Left lung (tissue), 14 donors: ENCODE measurements at places on chromosomes 3 and 15.

DNA sequence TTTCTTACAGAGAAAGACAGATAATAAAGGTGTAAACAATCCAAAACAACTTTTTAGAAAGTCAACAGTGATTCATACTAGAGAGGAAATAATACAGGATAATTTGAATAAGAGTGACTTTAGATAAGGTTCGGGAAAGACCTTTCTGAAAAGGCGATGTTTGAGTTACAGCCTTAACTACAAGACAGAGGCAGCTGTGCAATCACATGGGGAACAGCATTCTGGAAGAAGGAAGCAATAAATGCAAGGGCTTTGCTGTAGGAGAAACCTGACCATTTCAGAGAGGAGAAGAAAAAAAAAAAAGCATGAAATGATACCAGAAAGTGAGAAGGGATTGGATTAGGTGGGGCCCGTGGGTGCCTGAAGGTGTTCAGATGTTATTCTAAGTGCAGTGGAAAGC, 200.6 kb upstream of the ATP11B start:
- H3K4me3 ChIP-seq = no peak overlapping the region
- H3K36me3 ChIP-seq = no peaks in the 10 kb centered on the region
- DNase-seq = no peak
- no peak overlapping the region for H3K27ac ChIP-seq
- no peaks in the 10 kb centered on the region for H3K27me3 ChIP-seq

- no peaks in the 10 kb centered on the region for H3K4me1 ChIP-seq
- DNase-seq = no peak
- no peaks in the 10 kb centered on the region for H3K36me3 ChIP-seq
- no peaks in the 10 kb centered on the region for H3K27me3 ChIP-seq
- H3K4me3 ChIP-seq = no peak overlapping the region
Observed at GRCh38 chr3:134693226-134693625, 42.4 kb upstream of the KY start.

DNA sequence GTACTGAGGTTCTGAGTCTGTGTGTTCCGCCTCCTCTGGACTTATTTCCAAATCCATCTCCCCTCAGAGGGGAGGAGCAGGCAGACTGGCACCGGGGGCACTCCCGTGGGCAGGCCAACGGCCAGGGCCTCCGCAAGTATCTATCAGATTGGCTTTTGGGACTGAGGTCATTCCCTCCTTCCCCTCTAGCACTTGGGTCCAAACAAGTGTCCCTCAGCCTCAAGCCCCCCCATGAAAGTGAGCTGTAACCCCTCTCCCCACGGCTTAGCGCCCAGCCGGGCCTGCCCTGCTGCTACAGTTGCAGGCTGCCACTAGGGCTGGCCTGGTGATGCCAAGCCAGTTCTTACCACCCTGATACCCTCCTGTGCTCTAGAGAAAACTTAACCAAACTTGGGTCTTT, 17.4 kb downstream of the ITGA11 start:
- no peaks in the 10 kb centered on the region for H3K4me1 ChIP-seq
- no peak overlapping the region for H3K4me3 ChIP-seq
- DNase-seq = no peak
- no peak overlapping the region for H3K27ac ChIP-seq
- H3K36me3 ChIP-seq = no peaks in the 10 kb centered on the region

- H3K36me3 ChIP-seq = no peaks in the 10 kb centered on the region
- peak overlapping the region; percentile 76 for H3K27ac ChIP-seq
- H3K4me3 ChIP-seq = no peak overlapping the region
- H3K27me3 ChIP-seq = no peaks in the 10 kb centered on the region
Observed at GRCh38 chr15:67024314-67024997, 40.9 kb upstream of the SMAD3 start.

GRCh38 chr15:40906991-40907802, 12.9 kb downstream of the VPS18 start:
- DNase-seq = peak; percentile 71
- H3K4me1 ChIP-seq = peaks cover 32% of the 10 kb centered on the region
- no peaks in the 10 kb centered on the region for H3K27me3 ChIP-seq
- H3K27ac ChIP-seq = peak overlapping the region; percentile 90

GRCh38 chr3:151265866-151266265, 12.5 kb downstream of the P2RY14 start:
- no peaks in the 10 kb centered on the region for H3K27me3 ChIP-seq
- H3K4me3 ChIP-seq = no peak overlapping the region
- no peak for DNase-seq
- no peaks in the 10 kb centered on the region for H3K36me3 ChIP-seq
- H3K27ac ChIP-seq = peak overlapping the region; percentile 39

DNA sequence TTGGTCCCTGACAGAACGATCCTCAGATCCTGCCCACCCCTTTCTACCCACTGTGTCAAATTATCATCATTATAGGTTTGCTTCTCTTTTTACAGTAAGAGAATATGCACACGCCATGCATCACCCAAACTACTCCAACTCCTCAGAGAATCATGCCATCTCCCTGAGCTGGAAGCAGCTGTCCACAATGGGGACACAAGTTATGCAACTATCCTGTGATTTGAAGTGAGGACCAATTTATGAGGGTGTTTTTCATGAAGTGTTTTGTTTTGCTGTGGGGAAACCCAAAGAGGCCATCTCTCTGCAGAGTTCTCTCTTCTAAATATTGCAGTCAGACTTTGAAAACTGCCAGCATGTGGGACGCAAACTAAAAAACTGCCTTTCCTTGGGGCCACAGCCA, 35.8 kb upstream of the TNFSF10 start:
- peaks cover 66% of the 10 kb centered on the region for H3K4me1 ChIP-seq
- no peak overlapping the region for H3K27ac ChIP-seq
- no peaks in the 10 kb centered on the region for H3K27me3 ChIP-seq
- H3K4me3 ChIP-seq = no peak overlapping the region
- H3K36me3 ChIP-seq = no peaks in the 10 kb centered on the region

GRCh38 chr3:177361081-177361938, 164.0 kb upstream of the TBL1XR1 start:
- H3K4me3 ChIP-seq = no peak overlapping the region
- H3K27me3 ChIP-seq = no peaks in the 10 kb centered on the region
- no peaks in the 10 kb centered on the region for H3K36me3 ChIP-seq
- H3K4me1 ChIP-seq = peaks cover 54% of the 10 kb centered on the region
- peak overlapping the region; percentile 81 for H3K27ac ChIP-seq
- no peak for DNase-seq

DNA sequence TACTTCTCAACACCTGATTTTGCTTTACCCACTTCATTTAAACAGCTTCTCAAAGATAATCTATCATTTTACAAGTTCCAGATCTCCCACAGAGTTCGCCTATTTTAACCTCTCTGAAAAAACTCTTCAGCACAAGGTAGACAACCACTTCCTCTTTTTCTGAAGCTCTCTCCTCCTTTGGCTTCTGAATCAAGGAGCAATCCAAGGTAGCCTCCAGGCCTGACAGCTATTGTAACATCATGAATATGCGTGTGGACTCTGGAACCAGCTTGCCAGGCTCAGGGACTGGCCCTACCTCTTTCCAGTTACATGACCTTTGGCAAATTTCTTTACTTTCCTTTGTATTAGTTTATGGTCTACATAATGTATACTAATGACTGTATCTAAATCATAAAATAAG, 405.9 kb upstream of the ZNF385D start:
- H3K27ac ChIP-seq = no peak overlapping the region
- no peak overlapping the region for H3K4me3 ChIP-seq
- no peaks in the 10 kb centered on the region for H3K36me3 ChIP-seq
- no peaks in the 10 kb centered on the region for H3K27me3 ChIP-seq
